Astrocyte (in vitro differentiated cells and primary cell): ENCODE measurements at places on chromosomes 1 and 21. TPM values are rescaled to one million over a fixed set of nuclear protein-coding genes. Genes with fewer than 3 reads are reported as not detected.

GRCh38 chr1:191145834-191146233 is 668.2 kb upstream of the BRINP3 start:
- H3K27ac ChIP-seq = no peak overlapping the region
- no peak overlapping the region for H3K4me3 ChIP-seq
- no peaks in the 10 kb centered on the region for H3K4me1 ChIP-seq
- DNase-seq = no peak
- H3K36me3 ChIP-seq = no peaks in the 10 kb centered on the region

- H3K27ac ChIP-seq = no peak overlapping the region
- no peak overlapping the region for H3K4me3 ChIP-seq
- no peaks in the 10 kb centered on the region for H3K27me3 ChIP-seq
- H3K4me1 ChIP-seq = no peaks in the 10 kb centered on the region
Measured at GRCh38 chr21:45829668-45830067, 151.9 kb upstream of the COL6A1 start.

Gene ARHGEF10L
- 14.2 and 15.7 TPM in 2 replicates for total RNA-seq

DNA sequence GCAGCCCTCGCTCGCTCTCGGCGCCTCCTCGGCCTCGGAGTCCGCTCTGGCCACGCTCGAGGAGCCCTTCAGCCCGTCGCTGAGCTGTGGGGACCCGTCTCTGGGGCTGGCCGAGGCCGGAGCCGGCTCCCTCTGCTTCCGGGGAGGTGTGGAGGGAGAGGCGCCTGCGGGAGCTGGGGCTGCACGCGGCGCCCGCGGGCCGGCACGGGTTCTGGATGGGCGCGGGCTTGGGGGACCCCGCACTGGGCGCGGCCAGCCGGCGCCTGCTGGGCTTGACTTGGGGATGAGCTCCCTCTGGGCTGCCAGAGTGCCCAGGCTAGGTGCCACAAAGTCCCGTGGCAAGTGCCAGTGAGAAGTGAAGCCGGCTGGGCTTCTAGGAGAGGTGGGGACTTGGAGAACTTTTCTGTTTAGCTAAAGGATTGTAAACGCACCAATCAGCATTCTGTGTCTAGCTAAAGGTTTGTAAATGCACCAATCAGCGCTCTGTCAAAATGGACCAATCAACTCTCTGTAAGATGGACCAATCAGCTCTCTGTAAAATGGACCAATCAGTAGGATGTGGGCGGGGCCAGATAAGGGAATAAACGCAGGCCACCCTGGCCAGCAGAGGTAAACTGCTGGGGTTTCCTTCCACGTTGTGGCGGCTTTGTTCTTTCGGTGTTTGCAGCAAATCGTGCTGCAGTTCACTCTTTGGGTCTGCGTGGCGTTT is 20.2 kb downstream of the EXOC8 start:
- no peaks in the 10 kb centered on the region for H3K36me3 ChIP-seq
- no peak for DNase-seq
- no peak overlapping the region for H3K27ac ChIP-seq
- no peak overlapping the region for H3K4me3 ChIP-seq

Gene S100A2
- 3.0 and 3.8 TPM in 2 replicates for total RNA-seq

Gene ICOSLG
- total RNA-seq = 4.6 and 4.7 TPM in 2 replicates

Gene CACHD1
- 21.2 and 28.3 TPM in 2 replicates for total RNA-seq

Gene AIM2
- total RNA-seq = 1.3 and 1.5 TPM in 2 replicates

Gene ZBTB21
- 18.3 and 20.5 TPM in 2 replicates for total RNA-seq

- DNase-seq = peak; percentile 94
- no peaks in the 10 kb centered on the region for H3K27me3 ChIP-seq
- H3K4me1 ChIP-seq = no peaks in the 10 kb centered on the region
- H3K36me3 ChIP-seq = no peaks in the 10 kb centered on the region
Measured at GRCh38 chr1:222084996-222085395, 343.1 kb upstream of the DUSP10 start.

GRCh38 chr21:29195981-29196669 is 65.7 kb downstream of the MAP3K7CL start:
- H3K36me3 ChIP-seq = no peaks in the 10 kb centered on the region
- H3K4me1 ChIP-seq = peaks cover 31% of the 10 kb centered on the region
- H3K27me3 ChIP-seq = no peaks in the 10 kb centered on the region

GRCh38 chr1:75492011-75492410 is 118.9 kb downstream of the SLC44A5 start:
- H3K27me3 ChIP-seq = no peaks in the 10 kb centered on the region
- H3K4me1 ChIP-seq = no peaks in the 10 kb centered on the region
- DNase-seq = no peak

Gene FMO4
- 1.1 and 1.3 TPM in 2 replicates for total RNA-seq

- peak within 1 kb of the TSS; percentile 54 for H3K27ac ChIP-seq
- H3K4me1 ChIP-seq = peaks cover 18% of the 10 kb centered on the region
- DNase-seq = peak; percentile 50
- H3K4me3 ChIP-seq = peak within 1 kb of the TSS; percentile 21
- no peaks in the 10 kb centered on the region for H3K27me3 ChIP-seq
Measured at GRCh38 chr1:163202833-163203451, at the start of gene RGS5. RGS5 (minus strand) TSS chr1:163202916; CDS start chr1:163202835, 81 bp downstream.

- H3K27me3 ChIP-seq = peaks cover 2% of the 10 kb centered on the region
- no peaks in the 10 kb centered on the region for H3K4me1 ChIP-seq
- H3K4me3 ChIP-seq = no peak overlapping the region
Measured at GRCh38 chr1:204445860-204446412, 34.3 kb upstream of the PPP1R15B start.
